ENCODE measurements at places on chromosomes 12 and 14. TPM values are rescaled to one million over a fixed set of nuclear protein-coding genes. Genes with fewer than 3 reads are reported as not detected.

RALGAPA1 gene
- total RNA-seq, result 13.7 TPM

B4GALNT3 gene
- total RNA-seq, result under 0.01 TPM

- no peak for DNase-seq
These were observed 159.9 kb upstream of the NOS1 start for GRCh38 chr12:117521346-117521745.

DNA sequence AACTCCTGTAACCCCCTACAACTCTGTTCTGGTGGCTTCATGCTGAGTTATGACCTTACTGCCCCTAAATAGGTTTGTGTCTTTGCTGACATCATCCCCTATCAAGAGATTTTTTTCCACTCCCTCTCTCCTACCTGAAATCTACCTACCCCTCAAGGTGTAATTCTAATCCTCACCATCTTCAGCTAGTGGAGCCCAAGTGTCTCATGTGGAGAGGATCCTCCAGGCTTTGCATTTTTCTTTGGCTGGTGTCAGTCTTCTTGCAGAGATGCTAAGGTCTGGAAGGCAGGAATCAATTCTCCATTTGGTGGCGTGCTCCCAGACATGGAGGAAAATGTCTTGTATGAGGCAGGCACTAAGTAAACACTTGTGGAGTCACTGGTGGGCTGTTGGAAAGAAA, 74.8 kb upstream of the PRMT8 start:
- DNase-seq, result no peak

DNA sequence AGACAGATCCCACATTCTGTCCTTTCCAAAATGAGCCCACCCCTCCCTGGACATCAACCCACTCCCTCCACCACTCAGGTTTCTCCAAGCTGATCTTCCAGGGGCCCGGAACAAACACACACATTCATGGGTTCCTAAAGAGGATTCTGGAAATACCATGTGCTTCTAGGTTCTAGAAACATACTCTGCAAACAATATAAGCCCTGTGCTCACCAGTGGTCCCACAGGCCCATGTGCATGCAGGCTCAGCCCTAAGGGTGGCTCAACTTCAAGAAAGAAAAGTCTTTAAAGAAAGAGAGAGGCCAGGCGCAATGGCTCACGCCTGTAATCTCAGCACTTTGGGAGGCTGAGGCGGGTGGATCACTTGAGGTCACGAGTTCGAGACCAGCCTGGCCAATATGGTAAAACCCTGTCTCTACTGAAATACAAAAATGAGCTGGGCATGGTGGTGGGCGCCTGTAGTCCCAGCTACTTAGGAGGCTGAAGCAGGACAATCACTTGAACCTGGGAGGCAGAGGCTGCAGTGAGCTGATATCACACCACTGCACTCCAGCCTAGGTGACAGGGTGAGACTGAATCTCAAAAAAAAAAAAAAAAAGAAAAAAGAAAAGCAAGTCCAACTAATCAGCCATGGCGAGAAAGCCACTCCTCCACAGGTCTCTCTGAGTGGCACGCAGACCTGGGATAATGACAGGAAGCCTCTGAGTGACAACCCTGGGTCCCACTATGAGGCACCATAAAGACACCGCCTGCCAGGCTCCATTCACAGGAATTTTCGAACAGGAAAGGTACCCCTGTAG, 59.5 kb upstream of the PNMA1 start:
- no peak for DNase-seq

DNA sequence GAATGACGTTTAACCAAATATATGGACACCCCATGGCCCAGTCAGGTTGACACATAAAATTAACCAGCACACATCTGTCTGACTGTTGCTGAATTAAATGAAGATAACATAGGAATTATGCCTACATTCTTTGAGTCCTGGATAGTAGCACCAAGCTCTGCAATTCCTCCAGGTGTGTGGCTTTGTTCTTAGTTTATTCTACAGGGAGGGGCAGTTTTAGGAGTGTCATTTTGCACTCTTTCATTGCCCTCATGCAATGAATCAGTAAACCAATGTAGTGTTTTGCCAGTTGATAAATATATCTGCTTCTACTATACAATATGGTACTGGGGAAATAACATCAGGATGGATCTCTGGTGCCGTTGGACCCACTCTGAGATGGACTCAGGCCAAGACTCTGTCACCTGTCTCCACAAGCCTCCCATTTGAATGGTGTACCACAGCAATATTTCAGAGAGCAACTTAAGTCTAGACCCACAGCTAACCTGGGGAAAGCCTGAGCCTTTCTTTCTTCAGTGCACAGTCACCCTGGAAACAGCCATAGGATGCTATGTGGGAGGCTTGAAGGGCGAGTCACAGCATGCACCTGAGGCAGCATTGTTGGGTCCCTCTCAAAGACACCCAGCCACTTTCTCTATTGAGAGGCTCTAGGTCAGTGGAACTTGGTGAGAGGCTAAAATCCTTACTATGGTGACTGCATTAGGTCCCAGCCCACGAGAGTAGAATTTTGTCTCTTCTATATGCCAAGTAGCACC, 73.2 kb downstream of the ANO4 start:
- no peak for DNase-seq

DNA sequence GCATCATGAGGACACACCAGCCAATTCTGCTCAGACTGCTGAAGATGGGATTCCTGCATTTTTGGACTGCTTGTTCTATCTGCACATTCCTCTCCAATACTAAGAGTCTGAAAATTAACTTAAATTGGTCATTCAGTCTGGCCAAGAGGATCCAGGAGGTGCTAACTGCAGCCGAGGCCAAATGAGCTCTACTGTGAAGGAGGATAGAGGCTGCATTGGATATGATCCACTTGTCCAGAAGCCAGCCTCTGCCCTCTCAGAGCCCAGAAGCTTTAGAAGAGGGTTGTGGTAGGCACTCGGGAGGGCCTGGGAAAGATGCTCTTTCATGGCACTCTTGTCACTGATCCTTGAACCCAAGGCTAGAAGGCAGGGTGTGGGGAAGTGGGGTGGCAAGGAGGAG, 37.1 kb upstream of the PLEK2 start:
- no peak for DNase-seq

- DNase-seq, result no peak
These were observed 8.6 kb downstream of the AK7 start for GRCh38 chr14:96400495-96400894.

Measured in hematopoietic multipotent progenitor cell (in vitro differentiated cells).